ENCODE measurements at places on chromosomes 3 and 15.
A peak's percentile ranks its signal among the peaks of the same experiment; 100 is the strongest.

DNA sequence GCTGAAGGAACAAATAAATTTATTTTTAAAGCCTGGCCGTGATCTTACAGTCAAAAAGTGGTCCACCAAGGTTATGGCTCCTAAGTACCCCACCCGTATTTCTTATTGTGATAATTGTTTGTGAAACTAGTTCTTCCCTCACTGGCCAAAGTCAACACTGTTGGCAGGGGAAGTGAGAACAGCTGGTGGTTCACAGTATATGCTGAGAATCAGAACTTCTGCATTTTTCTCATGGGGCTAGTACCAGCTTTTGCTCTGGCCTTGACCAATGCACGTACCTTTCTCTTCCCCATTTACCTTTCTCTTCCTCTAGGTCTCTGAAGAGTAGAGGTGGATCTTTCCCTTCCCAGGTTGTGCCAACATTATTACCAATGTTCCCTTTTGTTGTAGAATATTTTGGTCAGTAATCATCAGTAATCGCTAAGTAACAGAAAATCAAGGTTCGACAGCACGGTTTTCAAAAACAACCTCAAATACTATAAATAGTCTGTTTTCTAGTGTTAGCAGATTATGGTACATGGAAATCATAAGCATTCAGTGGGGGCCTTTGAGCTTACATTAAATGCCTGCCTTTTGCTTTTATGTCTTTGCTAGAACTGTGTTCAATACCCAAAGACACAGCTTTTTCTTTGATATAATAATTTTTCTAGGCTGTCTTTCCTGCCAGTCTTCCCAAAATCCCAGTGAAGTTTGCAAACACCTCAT, 268.0 kb downstream of the LPP start:
- DNase-seq, result no peak

DNA sequence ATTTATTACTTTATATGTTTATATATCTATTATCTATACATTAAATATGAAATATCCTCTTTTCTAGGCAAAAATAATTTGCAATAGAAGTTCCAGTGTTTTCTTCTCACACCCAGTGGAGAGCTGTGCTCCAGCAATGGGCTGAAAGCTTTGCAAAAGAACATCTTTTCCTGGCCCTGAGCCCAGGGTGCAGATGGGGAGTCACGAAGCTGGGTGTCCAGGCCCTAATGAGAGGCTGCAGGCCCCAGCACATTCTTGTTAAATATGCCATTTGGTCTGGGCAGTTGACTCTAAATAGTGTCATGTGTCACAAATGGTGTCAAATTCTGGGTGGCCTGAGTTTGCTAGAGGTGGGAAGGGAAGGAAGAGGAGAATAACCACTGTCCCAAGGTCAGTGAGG, 5.7 kb downstream of the NTRK3 start:
- no peak for DNase-seq

GRCh38 chr3:102124704-102125103, 275.4 kb downstream of the NFKBIZ start:
- DNase-seq, result no peak

- no peak for DNase-seq
These were observed 59.8 kb downstream of the SH3BP5 start for GRCh38 chr3:15272426-15273196.

- DNase-seq, result no peak
These were observed 99.8 kb downstream of the NSUN3 start for GRCh38 chr3:94162700-94163099.

- no peak for DNase-seq
These were observed 261.7 kb downstream of the PLOD2 start for GRCh38 chr3:145899241-145899640.

DNA sequence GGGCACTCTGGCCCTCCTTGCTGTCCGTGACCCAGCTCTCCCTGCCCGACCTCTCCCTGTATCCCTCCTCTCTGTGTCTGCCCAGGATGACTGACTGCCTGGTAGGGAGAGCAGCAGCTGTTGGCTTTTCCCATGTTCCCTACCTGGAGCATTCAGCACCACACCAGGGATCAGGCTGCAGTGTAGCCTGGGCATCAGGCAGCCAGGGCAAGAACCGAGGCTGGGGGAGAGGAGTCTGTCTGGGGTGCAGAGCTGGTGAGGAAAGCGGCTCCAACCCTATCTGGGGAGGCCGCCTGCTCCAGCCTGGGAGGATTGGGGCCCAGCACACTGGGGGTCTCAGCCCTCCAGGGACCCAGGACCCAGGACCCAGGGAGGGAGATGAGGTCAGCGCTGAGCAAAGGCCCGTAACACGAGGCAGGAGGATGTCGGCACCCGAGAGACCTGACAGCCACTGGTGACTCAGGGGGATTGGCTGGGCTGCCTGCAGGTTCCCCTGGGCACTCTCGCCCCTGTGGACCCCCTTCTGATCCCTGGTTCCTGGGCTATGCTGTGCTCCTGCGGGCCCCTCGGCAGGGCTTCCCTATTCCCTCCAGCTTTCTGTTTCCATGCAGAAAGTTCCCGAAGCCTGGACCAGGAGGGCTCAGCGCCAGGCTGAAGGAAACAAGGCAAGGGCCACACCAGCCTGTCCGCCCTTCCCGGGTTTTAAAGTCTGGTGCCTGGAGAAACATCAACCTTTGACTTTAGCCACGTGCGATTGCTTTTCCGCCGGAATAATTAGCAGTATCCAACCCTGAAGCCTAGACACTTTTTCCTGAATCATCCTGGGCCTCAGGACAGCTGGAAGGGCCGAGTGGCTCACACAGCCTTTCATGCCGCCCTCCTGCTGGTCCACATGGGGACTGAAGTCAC, 128.2 kb upstream of the MEF2A start:
- DNase-seq, result no peak

- DNase-seq, result no peak
These were observed 11.3 kb downstream of the MED12L start for GRCh38 chr3:151096716-151097115.

GRCh38 chr3:126654571-126655383, at the start of gene TXNRD3:
TXNRD3 (minus strand) TSS chr3:126655124.
- no peak for DNase-seq

DNA sequence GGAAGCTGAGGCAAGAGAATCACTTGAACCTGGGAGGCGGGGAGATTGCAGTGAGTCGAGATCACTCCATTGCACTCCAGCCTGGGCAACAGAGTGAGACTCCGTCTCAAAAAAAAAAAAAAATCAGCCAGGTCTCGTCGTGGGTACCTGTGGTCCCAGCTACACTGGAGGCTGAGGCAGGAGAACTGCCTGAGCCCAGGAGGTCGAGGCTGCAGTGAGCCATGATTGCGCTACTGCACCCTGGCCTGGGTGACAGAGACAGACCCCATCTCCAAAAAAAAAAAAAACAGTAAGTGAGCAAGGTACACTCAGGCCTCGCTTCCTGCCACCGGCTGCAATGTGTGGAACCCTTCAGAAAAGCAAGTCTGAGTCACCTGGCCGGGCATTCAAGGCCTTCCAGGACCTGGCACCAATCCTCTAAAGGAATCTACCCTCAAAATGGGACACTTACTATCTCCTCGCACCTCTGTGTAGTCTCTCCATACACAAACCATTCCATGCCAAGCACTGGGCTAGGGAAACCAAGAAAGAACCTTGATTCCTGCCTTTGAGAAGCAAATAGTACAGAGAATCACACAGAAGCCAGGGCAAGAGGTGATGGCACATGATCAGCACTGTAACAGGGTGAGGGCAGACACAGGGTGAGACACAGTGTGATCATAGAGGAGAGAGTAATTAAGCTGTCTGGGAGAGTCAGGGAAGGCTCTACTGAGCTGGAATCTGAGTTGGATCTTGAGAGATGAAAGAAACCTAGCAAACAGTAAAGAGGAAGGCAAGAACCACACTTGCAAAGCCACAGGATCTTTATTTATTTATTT, 9.7 kb downstream of the SCAMP2 start:
- DNase-seq, result no peak

DNA sequence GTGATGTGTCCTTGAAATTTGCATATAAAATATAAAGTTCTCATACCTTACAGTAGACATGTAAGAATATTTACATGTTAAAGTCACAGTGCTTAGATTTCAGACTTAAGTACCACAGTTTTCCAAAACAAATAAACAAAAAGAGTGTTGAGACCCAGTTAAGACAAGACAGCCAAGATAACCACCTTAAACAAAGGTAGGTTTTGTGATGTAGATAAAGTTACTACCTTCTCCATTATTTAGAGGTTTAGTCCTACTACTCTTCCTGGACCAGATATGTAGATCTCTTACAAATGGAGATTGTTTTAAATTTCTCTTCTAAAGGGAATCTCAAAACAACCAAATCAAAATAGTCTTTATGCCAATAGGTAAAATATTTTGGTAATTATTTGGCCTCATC, 15.7 kb downstream of the OR5H15 start:
- no peak for DNase-seq

DNA sequence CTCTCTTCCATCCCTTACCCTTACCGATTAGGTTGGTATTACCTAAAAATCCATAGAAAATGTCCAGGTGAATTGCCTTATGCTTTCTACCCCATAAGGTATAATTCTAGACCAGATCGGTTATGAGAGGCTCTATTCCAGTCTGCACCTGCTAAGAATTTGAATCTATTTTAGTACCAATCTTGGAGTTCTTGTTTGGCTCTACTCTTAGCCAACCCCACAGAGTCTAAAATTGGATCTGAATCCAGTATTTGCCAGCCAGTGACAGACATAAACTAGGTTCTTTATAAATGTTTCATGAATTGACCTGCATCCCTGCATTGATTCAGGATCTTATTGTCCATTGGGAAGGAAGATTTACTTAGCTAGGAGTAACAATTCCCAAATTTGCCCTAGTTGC, 6.5 kb downstream of the KLHL24 start:
- DNase-seq, result no peak

DNA sequence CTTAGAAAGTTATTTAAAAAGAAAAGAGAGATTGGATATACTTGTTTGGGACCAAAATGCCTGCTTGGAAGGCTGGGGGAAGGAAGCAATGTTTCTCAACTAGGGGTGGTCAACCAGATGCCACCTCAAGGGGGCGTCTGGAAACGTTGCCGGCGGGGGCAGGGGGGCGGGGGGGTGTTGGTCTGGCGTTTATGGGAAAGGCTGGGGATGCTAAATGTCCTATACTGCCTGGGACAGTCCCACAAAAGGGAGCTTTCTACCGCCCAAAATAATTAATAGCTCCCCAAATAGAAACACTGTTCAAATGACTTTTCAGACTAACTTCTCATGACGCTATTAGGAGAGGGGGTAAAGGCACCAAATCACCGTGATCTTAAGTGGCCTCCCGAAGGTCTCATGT, 2.2 kb downstream of the POLG start:
- no peak for DNase-seq

DNA sequence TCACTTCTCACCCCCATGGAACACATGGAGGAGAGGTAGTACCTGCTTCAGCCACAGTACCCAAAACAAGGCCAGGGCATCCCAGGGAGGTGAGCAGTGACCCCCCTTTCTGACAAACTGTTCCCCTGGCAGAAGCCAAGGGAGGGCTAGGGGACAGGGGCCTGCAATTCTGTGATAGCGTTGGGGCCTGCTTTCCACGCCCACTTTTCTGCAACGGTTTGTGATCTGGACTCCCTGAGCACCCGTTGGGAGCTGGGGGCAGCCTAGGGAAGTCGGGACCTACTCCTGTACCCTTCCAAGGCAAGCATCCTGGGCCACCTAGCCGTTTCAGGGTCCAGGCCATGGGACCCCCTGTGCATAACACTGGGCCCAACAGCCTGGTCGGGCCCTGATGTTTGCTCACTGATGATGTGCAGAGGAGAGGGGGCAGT, 996 bp upstream of the DNAJA4 start:
- DNase-seq, result no peak

- no peak for DNase-seq
These were observed 46.2 kb downstream of the PTH1R start for GRCh38 chr3:46923559-46924350.

- DNase-seq, result no peak
These were observed 247.4 kb downstream of the KBTBD8 start for GRCh38 chr3:67245545-67245944.

DNA sequence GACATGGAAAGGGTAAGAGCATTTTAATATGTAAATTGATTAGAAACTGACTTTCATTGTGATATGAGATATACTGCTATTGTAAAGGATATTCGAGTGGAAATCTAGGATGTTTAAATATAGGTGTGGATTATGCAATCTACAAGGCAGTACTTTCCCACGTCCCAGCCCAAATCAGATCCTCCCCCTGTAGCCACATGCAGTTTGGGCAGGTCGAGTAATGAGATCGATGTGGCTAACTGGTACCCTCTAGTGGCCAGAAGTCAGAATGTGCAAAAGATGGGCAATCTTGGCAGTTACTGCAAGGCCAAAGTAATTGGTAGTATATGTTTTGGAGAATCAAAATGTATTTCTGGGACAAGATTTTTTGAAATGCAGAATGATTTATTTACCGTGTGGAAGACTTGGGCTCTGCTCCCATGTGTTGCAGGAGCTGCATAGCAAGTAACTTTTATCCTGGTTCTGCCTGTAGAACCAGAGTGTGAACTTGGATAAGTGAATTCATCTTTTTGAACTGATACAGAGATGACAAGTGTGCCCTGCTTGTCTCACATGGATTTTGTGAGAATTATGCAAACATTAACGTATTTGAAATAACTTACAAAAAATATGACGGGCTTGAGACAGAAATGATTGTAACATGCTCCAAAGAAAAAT, 94.5 kb upstream of the ADAMTSL3 start:
- DNase-seq, result peak; percentile 35

DNA sequence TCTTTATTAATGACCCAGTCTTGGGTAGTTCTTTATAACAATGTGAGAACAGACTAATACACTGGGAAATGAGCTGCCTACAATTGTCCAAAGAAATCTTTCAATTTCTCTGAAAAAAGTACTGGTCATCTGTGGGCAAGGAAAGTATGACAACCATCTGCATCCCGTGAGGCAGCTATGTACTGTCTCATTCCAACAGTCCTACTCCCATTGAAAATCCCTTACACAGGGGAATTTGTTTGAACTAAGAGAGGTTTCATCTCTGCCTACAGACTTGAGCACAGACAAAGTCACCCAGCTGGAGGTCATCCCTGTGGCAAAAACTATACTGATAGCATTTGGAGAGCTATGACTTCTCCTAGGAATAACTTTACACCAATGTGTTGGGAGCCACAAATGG, 27.1 kb downstream of the SHC4 start:
- no peak for DNase-seq

DNA sequence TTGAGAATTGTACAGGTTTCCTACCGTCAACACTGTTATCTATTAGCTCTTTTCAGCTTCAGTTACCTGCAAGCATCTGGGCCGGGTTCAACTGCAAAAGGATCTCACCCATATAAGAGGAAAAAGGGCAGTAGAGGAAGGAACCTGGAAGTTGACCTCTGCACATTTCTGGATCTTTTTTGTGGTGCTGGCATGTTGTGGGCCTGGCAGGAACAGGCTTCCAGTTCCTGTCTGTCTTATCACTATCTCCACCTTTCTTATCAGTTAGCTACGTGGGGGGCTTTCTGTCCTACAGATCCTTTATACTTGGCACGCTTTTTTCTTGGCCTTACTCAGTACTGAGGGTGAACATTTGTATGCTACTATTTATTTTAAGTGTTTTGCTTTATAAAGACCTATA, 42.2 kb upstream of the TJP1 start:
- no peak for DNase-seq

- no peak for DNase-seq
These were observed 436.5 kb upstream of the WNT5A start for GRCh38 chr3:55923626-55924025.

Measured in GM18507 (cell line).